ENCODE measurements at places on chromosomes 1 and 21.

DNA sequence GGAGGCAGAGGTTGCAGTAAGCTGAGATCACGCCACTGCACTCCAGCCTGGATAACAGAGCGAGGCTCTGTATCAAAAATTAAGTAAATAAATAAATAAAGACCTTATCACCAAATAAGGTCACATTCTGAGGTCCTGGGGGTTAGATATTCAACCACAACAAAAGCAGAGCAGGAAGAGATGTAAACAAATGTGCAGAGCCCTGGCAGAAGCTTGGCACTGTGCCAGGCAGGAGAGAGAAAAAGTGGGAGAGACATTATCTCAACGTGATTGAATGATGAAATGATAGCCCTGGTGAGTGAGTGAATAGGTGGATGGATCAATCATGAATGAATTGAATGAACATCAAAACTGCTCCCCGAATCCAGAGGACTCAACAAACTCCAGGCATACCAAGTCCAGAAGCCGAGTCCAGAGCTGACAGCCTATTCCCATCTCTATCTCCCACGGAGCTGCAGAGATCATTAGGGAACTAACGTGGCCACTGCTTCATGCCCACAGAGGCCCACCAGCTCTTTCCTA, 150.7 kb downstream of the TOMM20 start:
- DNase-seq = no peak

- no peak for DNase-seq
Measured at GRCh38 chr1:2251786-2252185, 23.7 kb downstream of the SKI start.

- no peak for DNase-seq
Measured at GRCh38 chr1:116277840-116278540, 95.1 kb upstream of the ATP1A1 start.

DNA sequence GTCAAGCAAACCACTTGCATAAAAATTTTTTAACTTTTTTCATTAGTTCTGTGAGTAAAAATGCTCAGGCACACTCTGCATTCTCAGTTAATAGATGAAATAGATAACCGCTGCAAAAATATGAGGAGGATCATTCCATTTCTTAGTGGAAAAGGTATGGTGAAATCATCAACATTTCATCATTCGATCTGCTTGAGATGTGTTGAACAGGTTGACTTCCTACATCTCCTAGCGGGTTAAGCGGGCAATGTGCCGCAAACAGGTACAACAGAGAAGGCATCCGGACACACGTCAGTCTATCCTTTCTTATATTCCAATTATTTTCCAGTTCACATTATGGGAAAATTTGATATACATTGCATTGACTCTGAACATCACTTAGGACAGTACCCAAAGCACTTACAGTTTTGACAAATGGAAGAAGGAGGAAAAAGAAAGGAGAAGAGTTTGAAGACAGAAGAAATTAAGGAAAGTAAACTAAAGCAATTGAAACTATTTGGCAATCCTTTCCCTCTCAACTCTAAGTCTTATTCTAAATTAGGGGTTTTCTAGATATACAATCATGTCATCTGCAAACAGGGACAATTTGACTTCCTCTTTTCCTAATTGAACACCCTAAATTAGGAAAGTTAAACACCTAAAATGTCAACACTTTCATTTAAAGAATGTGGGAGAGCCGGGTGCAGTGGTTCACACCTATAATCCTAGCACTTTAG, 33.5 kb downstream of the NIBAN1 start:
- DNase-seq = no peak

GRCh38 chr1:27999055-27999454, 39.3 kb downstream of the XKR8 start:
- DNase-seq = no peak

GRCh38 chr21:42187976-42188653, 30.8 kb upstream of the ABCG1 start:
- DNase-seq = no peak

- no peak for DNase-seq
Measured at GRCh38 chr1:17664322-17664721, 90.8 kb upstream of the ACTL8 start.

DNA sequence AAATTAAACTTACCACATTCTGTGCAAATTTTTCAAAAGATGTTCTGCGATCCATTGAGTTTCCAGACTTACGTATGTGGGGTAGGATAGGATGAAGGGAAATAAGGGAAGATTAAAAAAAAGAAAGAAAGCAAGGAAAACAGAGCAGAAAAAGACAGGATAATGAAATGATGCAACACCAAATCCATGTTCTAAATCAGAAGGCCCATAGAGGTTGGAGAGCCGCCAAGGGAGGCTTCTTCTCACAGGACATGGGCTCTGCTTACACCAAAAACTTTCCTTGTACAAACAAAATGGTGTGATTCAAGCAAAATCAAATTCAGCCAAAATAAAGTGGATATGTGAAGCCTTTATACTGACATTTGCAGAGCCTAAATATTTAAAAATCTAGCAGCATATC, 189.5 kb upstream of the GREM2 start:
- no peak for DNase-seq

DNA sequence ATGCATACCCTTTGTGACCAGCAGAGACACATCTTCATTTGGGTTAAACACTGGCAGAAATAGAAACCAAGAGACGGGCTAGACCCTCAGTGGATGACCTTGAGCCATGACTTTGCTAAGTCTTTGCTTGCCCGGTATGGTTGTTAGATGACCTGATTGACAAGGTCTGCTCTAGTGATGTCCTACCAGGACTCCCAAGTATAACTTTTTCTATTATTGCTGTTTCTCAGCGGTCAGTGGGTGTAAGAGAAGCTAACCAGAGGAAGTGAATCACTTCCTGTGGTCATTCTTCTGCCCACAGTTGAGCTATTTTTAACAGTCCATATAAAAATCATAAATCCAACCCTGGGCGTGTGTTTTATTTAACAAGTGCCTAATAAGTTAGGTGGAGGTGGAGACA, 126.2 kb upstream of the ETS2 start:
- DNase-seq = no peak

DNA sequence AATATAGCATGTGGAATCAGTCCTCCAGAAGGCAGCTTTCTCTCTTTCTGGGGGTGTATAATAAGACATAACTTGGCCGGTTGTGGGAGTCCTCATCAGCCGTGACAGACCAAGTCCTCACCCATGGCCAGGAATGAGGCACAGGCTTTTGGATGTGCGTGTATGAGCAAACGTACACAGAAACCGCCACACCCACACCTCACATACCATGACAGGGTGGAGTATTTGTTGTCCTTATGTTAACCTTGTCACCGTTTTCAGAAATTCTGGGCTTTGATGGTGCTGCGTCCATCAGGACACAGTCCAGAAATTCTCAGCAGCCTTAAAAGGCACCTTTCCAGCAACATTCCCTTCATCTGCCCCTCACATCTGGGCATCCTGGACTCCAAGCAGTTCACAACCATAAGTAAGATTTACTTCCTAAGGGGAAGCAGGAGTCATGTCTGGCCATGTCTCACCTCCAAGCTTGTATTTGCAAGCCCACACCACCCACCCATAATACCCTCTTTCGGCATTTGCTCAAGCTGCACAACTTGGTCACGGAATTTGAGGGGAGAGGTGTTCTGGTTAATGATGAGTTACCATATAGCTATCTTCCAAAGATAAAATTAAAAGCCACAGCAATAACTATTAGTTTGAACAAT, 12.4 kb downstream of the C1orf116 start:
- no peak for DNase-seq

GRCh38 chr21:8993284-8993942, 1528.0 kb upstream of the TPTE start:
- DNase-seq = no peak

Measured in amygdala (tissue), 56 donors.